ENCODE measurements at places on chromosomes 7 and 10.

DNA sequence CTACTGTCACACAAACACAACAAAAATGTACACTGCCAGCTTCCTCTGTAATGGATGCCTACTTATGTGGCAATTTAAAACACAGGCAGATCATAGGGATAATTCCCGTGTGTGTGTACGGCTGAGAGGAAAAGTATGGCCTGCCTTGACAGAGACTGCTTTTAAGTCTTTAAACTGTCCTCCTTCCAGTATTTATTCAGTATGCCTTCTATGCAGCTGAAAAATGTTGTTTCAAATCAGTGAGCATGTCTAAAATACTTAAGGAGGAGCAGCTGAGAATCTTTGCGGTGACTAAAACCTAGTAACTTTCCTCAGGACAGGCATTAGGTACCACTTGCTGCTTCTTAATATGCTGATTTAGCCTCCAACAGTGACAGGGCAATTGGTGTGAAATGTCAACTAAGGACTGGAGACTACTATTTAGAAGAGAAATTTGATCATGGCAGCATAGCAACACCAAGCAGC, 126.3 kb downstream of the CACNA2D1 start:
- DNase-seq, result no peak

- DNase-seq, result no peak
Observed at GRCh38 chr7:21611129-21611528, 68.3 kb downstream of the DNAH11 start.

GRCh38 chr7:156751319-156751718, 110.7 kb downstream of the RNF32 start:
- no peak for DNase-seq

- no peak for DNase-seq
Observed at GRCh38 chr10:43904844-43905243, 256.2 kb upstream of the ZNF32 start.

DNA sequence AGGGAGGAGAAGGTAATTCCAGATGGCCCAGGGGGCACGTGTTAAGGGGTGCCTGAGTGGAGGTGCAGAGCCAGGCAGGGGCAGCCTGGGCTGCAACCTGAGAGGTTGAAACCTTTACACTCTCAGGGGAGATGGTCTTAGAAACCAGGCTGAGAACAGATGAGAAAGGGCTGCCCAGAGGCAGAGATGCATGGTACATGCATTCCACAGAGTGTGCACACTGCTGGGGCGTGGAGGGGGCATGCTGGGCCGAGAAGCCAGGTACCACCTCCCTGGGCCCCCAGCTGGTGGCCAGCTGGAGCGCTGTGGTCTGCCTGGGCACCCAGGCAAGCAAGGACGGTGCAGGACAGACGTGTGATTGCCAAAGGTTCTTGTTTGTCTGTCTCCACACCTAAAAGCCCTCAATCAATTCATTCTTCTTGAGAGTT, 14.1 kb upstream of the CSGALNACT2 start:
- no peak for DNase-seq
